Activated T-cell treated with anti-CD3 and anti-CD28 coated beads, Interleukin-2, amount 50 U/mL, for 1 hour (primary cell): ENCODE measurements at places on chromosomes 4 and X.

DNA sequence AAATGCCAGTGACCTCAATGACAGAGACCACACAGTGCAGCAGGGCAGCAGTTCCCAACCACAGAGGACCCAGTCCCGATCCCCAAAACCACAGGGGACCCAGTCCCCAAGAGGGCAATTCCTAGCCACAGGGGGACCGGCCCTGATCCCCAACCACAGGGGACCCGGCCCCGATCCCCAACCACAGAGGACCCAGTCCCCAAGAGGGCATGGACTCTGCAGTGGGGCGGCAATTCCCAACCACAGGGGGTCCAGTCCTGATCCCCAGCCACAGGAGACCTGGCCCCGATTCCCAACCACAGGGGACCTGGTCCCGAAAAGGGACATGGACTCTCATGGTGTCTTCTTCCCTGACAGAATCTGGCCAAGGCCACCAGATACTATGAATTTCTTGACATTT is 136.3 kb downstream of the AFAP1 start:
- DNase-seq, result no peak

DNA sequence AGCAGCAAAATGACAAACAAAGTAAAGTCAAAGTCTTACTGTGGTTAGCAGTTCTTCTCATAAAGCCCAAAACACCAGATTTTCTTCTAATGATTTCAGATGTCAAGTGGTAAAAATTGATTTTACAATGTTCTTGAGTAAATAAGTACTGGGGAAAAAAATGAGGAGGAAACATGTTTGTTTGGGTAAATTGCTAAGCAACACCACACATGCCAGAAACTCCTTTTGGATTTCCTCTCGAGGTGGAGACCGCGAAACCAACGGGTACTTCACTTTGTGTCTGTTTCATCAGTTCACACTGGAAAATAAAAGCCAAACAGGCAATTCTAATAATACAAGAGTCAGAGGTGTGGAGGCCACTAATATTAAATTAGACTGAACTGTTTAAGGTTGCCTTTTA is 4.6 kb upstream of the PKD2 start:
- DNase-seq, result no peak

DNA sequence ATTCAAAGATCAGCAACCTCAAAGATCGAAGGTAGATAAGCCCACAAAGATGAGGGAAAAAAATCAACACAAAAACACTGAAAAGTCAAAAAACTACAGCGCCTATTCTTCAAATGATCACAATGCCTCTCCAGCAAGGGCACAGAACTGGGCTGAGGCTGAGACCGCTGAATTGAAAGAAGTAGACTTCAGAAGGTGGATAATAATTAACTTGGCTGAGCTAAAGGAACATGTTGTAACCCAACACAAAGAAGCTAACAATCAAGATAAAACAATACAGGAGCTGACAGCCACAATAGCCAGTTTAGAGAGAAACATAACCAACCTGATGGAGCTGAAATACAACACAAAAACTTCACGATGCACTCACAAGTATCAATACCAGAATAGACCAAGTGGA is 231.1 kb downstream of the STPG2 start:
- DNase-seq, result no peak

GRCh38 chr4:2487632-2488031 is 18.7 kb downstream of the RNF4 start:
- no peak for DNase-seq

- no peak for DNase-seq
Measured at GRCh38 chr4:163744861-163745260, 250.4 kb downstream of the TMA16 start.

GRCh38 chr4:150598909-150599308 is 17.0 kb downstream of the MAB21L2 start:
- no peak for DNase-seq

- no peak for DNase-seq
Measured at GRCh38 chrX:22889819-22890218, 109.9 kb upstream of the DDX53 start.
